Osteocyte (in vitro differentiated cells): ENCODE measurements at places on chromosomes 1 and 21.

GRCh38 chr1:152448095-152448494 lies 34.0 kb upstream of the CRNN start:
- H3K27me3 ChIP-seq, result no peaks in the 10 kb centered on the region
- no peaks in the 10 kb centered on the region for H3K36me3 ChIP-seq
- no peak overlapping the region for H3K4me3 ChIP-seq
- H3K4me1 ChIP-seq, result no peaks in the 10 kb centered on the region
- no peak overlapping the region for H3K27ac ChIP-seq

DNA sequence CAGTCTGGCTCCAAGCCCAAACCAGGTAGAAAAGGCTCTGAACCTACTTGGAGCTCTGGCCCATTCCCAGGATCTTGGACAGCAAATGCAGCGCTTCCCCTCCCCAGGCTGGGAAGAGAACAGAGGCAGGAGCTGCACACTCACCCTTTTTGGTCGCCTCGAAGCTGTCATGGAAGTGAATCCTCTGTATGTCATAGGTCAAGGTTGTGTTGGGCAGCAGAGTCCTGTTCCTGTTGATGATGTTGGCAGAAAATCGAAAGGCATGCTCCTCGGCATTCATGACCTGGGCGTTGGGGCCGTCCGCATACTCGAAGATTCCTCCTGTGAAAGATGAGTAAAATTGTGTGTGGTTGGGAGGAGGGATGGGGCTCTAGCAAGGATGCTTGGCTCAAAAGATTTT lies 143.5 kb downstream of the GRIK3 start:
- H3K36me3 ChIP-seq, result no peaks in the 10 kb centered on the region
- H3K27me3 ChIP-seq, result no peaks in the 10 kb centered on the region
- DNase-seq, result peak; percentile 69
- no peak overlapping the region for H3K27ac ChIP-seq
- H3K4me1 ChIP-seq, result no peaks in the 10 kb centered on the region

DNA sequence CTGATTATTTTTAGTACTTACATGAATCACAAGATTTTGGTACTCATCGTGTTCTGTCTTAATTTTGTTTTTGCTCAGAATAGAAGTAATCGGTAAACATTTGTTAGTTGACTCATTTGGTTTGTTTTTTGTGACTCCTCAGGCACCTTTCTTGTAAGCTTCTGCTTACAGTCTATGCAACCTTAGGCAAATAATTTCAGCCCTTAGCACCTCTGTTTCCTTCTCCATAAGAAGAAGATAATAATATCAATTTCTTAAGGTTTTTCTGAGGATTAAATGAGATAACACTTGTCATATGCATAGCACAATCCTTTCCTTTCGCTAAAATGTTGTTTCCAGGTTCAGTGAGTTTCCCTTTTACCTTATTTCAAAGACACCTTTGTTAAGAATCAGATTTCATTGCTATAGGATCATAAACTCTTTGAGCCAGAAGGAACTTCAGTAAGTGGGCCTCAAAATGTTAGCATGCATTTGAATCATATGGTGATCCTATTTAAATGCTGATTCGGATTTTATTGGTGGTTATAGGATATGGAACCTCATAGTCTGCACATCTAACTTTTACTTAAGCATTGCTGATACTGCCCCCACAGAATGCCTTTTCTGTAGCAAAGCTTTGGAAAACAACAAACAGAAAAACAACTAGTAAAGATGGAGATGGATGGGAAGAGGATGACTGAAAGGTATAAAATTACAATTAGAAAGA lies 272.7 kb upstream of the CACYBP start:
- H3K4me3 ChIP-seq, result no peak overlapping the region
- no peaks in the 10 kb centered on the region for H3K27me3 ChIP-seq
- DNase-seq, result no peak
- no peaks in the 10 kb centered on the region for H3K4me1 ChIP-seq
- H3K27ac ChIP-seq, result no peak overlapping the region

DNA sequence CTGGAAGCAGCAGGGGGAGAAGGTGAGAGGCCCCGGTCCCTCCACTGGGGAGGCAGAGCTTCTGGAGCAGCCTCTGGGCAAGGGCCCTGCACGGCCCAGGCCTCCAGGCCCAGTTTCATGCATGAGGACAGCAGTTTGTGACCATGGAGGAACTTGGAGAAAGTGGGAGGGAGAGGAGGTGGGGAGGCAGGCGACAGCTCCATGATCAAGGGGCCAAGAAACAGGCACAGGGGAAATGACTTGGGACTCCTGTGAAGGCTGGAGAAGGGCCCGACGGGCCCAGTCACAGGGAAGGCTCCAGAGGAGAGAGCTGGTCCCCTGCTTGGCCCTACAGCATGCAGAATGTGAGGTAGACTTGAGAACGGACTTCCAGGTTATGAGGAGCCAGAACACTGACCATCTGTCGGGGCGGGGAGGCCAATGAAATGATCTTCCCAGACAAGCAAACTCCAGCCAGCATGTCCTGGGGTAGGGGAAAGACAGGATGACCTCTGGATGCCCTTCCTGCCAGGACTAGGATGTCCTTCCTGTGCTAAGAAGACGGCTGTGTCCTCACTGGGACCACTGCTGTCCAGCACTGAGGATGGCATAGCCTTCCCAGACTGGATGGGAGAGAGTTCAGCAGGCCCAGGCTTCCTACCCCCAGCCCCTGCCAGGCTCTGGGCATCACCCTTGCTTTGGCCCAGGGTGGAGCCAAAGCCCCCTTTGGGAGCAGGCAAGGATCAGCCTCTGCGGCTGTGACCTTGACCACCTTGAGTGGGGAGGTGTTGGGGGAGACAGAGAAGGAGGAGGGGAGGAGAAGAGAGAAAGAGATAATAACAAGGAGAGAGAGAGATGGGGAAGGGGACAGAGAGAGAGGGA lies 548.2 kb downstream of the PTPRU start:
- H3K4me1 ChIP-seq, result no peaks in the 10 kb centered on the region
- H3K27me3 ChIP-seq, result peaks cover 2% of the 10 kb centered on the region
- H3K4me3 ChIP-seq, result no peak overlapping the region

DNA sequence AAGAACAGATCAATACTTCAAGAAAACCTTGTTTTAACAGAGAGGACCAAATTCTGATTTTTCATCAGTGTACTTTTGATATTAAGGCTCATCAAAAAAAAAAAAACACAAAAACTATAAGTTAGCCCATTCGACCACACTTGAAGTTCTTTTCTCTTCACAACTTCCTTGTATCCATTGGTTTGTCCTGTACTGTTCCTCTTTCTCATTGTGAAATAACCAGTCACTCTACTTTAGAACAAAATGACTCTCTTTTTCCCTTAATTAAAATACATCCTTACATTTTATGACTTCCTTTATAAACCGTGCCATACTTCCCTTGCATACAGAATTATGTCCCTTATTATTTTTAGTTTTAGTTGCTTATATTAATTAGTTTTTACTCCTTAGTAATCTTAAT lies 8.4 kb downstream of the QSOX1 start:
- H3K27ac ChIP-seq, result no peak overlapping the region
- no peak for DNase-seq
- H3K4me1 ChIP-seq, result peaks cover 12% of the 10 kb centered on the region

DNA sequence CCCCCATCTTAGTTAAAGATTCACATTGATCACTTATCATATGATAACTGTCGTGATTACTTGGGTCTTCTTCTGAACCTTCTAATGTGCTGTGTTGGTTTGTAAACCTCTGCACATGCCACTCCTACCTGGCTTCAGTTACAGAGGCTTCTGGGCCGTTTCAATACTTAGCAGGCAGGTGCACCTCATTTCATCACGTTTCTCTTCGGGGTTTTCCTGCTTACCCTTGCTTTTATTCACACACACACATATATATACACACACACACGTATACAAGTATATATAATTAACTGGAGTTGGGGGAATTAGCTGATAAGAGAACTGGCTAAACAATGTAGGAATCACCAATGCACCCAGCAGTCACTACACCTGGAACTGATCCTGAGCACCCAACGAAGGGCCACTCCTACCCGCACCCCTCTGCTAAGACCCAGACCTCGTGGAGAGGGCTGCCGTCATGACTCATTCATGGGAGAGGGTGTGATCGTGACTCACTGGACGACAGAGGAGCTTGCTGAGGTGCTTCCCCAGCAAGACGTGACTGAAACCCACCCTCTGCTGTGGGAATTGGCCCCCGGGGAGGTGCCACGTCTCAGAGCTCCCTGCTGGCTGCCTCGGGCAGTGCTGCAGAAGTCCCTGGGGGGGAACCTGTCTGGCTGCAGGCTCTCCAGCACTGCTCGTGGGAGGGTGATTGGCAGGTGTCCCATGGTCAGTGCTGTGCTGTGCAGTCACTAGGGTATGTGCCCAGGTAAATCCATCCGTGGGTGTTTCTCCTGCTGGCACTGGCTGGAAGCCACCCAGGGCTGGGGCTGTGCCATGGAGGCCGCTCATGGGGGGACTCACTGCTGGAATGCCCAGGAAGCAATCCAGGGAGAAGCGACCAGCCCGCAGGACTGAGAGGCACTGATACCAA lies 166.6 kb downstream of the DYRK1A start:
- no peaks in the 10 kb centered on the region for H3K36me3 ChIP-seq
- peaks cover 21% of the 10 kb centered on the region for H3K4me1 ChIP-seq
- H3K27ac ChIP-seq, result no peak overlapping the region
- H3K27me3 ChIP-seq, result no peaks in the 10 kb centered on the region
- no peak overlapping the region for H3K4me3 ChIP-seq

DNA sequence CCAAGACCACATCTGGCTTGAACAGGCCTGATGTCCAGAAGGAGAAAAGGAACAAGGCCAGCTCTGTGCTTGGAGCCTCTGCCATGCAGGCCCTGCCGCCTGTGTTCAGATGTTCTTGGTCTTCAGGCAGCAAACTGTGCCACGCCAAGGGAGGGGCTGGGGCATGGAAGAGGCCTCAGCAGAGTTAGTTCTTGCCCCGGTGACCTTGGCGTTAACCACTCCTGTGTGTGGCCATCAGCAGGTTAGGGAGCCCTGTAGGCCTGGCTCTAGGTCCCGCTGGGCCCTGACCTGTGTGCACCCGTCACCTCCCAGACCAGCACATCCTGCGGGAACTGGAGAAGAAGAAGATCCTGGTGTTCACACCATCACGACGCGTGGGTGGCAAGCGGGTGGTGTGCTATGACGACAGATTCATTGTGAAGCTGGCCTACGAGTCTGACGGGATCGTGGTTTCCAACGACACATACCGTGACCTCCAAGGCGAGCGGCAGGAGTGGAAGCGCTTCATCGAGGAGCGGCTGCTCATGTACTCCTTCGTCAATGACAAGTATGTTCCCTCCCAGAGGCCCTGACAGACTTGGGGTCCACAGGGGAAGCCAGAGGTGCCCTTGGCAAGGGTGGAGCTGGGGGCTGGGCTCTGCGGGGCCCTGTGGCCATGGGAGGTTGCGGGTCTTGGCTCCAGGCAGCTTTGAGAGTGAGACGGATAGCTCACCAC lies 7.1 kb downstream of the ZC3H12A start:
- H3K4me1 ChIP-seq, result peaks cover 36% of the 10 kb centered on the region
- H3K4me3 ChIP-seq, result no peak overlapping the region
- no peak for DNase-seq
- no peak overlapping the region for H3K27ac ChIP-seq

- H3K4me3 ChIP-seq, result no peak overlapping the region
- H3K36me3 ChIP-seq, result no peaks in the 10 kb centered on the region
- no peak for DNase-seq
- no peak overlapping the region for H3K27ac ChIP-seq
Measured at GRCh38 chr1:86758570-86758969, 54.2 kb downstream of the SH3GLB1 start.

GRCh38 chr21:45992301-45993209 lies 11.0 kb downstream of the COL6A1 start:
- H3K4me1 ChIP-seq, result peaks cover 16% of the 10 kb centered on the region
- no peak overlapping the region for H3K27ac ChIP-seq
- peak; percentile 83 for DNase-seq
- no peak overlapping the region for H3K4me3 ChIP-seq

- H3K36me3 ChIP-seq, result no peaks in the 10 kb centered on the region
- H3K4me1 ChIP-seq, result no peaks in the 10 kb centered on the region
- no peaks in the 10 kb centered on the region for H3K27me3 ChIP-seq
- H3K4me3 ChIP-seq, result no peak overlapping the region
- no peak for DNase-seq
- H3K27ac ChIP-seq, result no peak overlapping the region
Measured at GRCh38 chr1:232218955-232219865, 410.7 kb downstream of the SIPA1L2 start.

DNA sequence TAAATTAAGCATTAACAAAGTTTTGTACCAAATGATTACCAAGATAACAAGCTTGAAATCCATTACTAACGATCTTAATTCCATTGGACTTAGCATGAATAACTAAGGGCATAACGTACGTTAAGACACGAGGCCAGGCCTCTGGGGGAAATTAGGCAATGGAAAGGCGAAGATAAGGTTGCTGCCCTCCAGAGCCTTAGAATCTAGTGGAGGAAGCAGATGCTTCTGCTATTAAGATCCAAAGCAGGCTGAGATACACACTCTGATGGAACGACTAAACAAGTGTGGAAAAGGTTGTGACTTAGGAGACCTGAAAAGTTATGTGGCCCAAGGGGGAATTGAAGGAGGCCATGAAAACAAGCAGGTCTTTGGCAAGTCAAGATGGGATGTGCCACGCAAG lies 6.0 kb downstream of the AKNAD1 start:
- H3K27ac ChIP-seq, result no peak overlapping the region
- no peaks in the 10 kb centered on the region for H3K27me3 ChIP-seq
- peaks cover 28% of the 10 kb centered on the region for H3K4me1 ChIP-seq
- H3K4me3 ChIP-seq, result no peak overlapping the region
- DNase-seq, result no peak

DNA sequence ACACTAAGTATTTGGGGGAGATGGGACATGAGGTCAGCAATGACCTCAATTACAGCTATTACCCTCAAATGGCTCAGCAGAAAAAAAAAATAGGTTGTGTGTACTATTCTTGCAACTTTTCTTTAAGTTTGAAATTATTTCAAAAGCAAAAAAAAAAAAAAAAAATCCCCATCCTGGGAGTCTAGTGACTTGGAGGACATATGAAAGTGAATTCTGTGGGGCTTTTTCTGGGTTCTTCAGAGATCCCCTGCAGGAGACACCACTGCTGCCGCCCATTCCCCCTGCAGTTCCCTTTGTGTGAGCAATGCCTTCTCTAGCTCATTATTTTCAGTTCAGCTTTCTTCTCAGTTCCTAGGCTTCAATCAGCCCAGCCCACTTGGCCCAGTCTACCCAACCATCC lies 16.7 kb downstream of the HSD11B1 start:
- H3K4me1 ChIP-seq, result no peaks in the 10 kb centered on the region
- no peak overlapping the region for H3K4me3 ChIP-seq
- peaks cover 34% of the 10 kb centered on the region for H3K27me3 ChIP-seq

DNA sequence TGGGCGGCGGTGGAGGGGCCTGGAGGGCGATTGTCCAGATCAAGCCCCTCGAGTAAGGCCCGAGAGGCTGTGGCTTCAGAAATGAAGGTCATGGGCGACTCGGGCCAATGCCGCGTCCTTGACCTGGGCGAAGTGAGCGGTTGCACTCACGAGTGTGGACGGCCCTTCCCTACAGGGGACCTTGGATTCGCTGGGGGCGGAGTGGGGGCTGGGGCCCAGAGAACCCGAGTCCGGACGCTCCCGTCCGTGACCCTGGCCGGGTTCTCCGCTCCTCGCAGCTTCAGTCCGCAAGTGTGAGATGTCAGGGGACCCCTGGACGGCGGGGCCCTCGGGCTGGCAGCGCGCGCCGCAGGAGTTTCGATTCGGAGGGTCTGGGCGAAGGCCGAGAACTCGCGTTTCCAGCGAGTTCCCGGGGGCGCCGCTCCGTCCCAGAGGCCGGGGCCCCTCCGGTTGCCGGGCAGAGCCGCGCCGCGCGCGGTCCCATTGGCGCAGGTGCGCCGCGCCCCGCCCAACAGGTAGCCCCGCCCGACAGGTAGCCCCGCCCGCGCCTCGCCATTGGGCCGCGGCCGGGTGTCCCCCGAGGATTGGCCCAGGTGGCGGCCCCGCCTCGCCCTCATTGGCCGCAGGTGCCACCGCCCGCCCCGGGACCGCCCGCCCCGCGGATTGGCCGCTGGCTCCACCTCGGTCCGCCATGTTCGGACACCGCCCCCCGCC lies at the start of gene PRKCZ:
Gene PRKCZ, plus strand, starts transcription at position 694 of the 714 bp plus-strand sequence. CDS start 220 bp downstream, outside the sequence.
- peaks cover 37% of the 10 kb centered on the region for H3K27me3 ChIP-seq
- H3K27ac ChIP-seq, result no peak within 1 kb of the TSS
- no peak for DNase-seq
